ENCODE measurements at places on chromosomes 5 and 9.

DNA sequence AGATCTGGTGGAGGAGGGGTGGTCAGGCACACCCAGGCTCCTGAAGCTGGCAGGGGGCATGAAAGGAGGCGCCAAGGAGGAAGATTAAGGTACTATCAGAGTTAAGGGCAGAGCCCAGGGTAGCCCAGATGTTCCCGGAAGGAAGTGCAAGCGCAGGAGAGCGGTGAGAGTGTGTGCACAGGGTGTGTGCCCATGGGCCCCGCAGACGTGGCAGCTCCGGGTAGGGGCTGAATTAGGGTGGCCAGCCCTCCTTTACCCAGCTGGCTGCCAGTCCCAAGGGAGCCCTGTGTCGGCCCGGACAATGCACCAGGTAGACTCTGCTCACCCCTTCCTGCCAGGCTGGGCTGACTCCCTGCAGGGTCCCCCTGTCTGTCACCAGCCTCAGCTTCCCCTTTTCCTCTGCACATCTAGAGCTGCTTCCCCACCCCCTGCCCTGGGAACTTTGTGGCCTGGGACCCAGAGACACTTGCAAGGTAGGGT, at the start of gene SMIM33:
Gene SMIM33 (plus strand): TSS at position 184 of the 480 bp plus-strand sequence. CDS start 118 bp downstream, at position 302.
- no peak for DNase-seq

GRCh38 chr5:56273376-56273955, 40.3 kb upstream of the ANKRD55 start:
- DNase-seq, result no peak

- DNase-seq, result no peak
These were observed 1632.8 kb downstream of the MAT2B start for GRCh38 chr5:165138236-165138635.

DNA sequence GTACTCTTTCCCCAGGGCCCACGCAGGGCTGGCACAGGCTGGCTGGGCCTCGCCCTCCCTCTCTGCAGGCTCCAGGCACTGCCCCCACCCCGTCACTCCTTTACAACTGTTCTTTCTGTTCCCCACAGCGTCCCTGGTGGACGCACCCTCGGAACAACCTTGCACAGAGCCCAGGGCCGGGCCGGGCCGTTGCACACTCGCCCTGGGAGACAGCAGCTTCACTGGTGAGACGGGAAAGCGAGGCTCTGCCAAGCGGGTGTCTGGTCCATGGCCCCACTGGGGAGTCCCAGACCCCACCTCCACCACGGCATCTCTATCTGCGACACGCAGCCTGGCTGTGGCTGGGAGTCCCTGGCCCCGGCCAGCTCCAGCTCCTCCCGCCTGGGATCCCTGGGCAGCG, 18.4 kb upstream of the QSOX2 start:
- DNase-seq, result no peak

- no peak for DNase-seq
These were observed 46.3 kb downstream of the UBE2QL1 start for GRCh38 chr5:6494939-6495338.

GRCh38 chr5:108481355-108481931, 99.5 kb upstream of the FBXL17 start:
- peak; percentile 39 for DNase-seq

DNA sequence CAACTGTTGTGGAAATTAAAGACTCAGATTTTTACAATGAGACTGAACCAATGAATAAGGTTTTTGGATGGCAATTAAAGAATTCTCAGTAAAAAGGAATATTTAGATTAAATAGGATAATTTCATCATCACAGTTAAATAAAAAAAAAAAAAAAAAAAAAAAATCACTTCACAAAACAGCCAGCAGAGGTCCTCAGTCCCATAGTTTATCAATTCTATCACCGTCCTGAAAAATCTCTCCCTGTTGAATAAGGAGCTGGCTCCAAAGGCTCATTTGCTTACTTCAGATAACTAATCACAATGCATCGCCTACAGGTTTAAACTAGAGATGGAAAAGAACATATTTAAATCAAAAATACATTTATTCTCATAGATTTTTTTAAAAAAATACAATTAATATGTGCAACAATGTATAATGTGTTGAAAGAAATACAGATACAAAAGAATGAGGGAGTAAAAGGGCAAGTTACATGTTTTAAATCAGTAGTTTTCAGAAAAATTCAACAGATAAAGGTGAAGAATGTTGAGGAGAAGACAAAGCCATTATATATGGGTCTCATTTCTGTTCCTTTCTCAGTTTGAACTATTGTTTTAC, 175.8 kb upstream of the CHD1 start:
- DNase-seq, result peak; percentile 40

DNA sequence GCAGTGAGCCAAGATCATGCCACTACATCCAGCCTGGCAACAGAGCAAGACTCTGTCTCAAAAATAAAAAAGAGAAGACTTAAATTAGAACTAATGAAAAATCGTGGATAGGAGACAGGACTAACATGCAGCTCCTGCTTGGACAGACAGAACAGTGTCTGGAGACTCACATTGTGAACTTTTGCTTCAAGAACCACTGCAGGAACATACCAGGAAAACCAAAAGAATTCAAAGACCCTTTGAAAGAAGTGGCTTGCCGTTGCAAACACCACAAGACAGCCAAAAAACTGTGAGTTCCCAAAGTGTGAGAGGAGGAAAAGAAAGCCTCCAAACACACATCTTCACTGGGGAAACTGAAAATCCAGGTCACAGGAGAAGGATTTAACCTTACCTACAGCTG, 48.8 kb upstream of the SNAPC3 start:
- no peak for DNase-seq

GRCh38 chr9:131346559-131346958, 47.3 kb upstream of the PRRC2B start:
- no peak for DNase-seq

GRCh38 chr5:128681096-128681495, 143.1 kb upstream of the FBN2 start:
- no peak for DNase-seq

DNA sequence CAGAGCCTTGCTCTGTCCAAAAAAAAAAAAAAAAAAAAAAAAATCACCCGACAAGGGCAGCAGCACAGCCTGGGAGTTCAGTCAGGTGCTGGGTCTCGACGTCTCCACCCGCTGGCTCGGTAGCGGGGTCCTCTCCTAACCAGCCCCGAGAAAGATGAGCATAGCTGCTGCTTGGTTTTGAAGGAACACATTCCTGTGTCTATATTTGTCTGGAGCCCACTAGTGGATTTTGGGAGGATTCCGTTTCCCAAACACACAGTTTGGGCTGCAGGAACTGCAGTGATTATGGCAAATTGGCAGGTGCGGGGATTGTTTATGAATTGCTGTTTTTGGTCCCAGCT, 1.2 kb downstream of the OTULINL start:
- no peak for DNase-seq

- no peak for DNase-seq
These were observed 482.9 kb downstream of the IRX1 start for GRCh38 chr5:4078544-4078943.

DNA sequence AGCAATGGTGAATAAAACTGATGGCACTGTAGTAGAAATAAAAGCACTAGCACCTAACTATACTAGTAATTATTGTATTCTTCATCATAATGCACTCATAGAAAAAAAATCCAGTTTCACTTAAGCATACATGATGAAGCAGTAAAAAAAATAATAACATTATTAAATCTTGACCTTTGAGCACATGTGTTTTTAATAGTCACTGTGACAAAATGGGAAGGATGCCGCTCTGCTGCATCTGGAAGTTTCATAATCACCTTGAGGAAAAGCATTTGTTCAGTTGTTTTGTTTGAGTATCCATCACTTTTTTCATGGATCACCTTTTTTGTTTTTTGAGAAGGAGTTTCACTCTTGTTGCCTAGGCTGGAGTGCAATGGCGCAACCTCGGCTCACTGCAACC, 13.2 kb downstream of the OR2K2 start:
- DNase-seq, result no peak

DNA sequence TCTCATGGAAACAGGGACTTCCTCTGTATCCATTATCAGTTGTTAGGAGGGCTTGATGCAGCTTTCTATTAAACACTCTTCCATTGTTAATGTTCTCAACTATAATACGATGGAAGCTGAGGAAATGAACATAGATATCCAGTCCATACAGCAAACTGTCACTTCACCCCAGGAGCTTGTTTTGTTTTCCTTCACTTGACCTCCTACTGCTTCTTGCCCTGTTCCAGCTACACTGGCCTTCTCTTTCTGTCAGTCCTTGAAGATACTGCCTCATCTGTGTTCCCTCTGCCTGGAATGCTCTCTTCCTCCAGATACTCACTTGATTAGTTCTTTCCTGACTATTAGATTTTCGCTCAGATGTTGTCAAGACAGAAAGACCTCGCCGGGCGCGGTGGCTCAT, 17.1 kb downstream of the CTNNA1 start:
- no peak for DNase-seq

DNA sequence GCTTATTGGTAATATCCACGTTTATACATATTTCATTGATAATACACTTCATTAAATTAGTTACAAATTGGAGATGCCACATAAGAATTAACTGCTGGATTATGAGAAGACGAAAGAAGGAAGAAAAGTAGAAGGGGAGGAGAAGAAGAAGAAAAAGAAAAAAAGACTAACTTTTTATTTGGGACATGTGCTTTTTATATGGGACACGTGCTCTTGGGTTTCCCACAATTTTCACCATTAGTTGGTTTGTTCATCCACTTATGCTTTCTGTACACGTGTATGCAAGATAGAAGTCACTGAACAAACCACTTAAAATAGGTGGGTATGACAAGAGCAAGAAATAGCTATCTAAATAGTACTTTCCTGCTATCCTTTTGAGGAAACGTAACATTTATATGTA, 98.6 kb downstream of the MRPS30 start:
- no peak for DNase-seq

DNA sequence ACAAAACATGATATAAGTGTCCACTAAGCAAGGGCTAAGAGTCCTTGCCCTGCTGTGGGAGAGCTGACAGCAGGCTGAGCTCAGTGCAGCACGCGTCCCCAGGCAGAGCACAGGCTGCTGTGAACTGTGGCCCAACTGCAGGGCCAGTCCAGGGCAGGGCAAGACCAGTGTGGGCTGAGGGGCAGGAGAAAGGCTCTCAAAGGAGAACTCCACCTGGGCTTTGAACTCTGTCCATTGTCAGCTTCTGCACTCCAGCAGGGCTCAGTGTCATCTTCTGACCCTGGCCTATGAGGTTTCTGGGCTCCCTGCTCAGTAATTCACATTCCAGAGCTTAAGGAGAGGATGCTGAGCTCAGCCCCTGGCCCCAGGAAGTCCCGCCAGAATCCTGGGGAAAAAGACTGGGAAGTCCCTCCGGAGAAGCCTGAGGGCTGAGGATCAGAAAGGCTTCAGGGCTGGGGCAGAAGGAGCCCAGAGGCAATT, 37.4 kb downstream of the LHFPL2 start:
- DNase-seq, result no peak

GRCh38 chr5:37867654-37868053, 27.8 kb upstream of the GDNF start:
- no peak for DNase-seq

- no peak for DNase-seq
These were observed 45.5 kb downstream of the TENT4A start for GRCh38 chr5:6758706-6759105.

DNA sequence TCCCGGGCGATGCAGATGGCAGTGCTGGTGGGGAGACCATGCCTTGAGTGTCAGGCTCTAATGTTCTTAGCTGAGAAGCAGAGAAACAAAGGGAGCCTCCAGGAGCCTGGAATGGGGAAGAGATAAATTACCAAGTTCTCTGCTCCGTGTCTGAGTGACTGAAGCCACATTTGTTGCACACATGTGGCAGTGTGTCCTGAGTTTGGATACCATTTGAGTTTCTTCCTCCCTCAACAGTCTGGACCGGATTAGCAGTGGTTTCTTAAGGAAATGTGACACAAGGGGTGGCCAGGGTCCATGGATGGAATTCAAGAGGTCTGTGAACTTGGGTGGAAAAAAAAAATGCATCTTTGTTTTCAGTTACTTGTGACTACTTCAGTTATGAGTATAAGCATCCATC, 50.7 kb upstream of the GARNL3 start:
- DNase-seq, result no peak

- no peak for DNase-seq
These were observed 3.6 kb downstream of the RNF130 start for GRCh38 chr5:180067986-180068385.

- DNase-seq, result no peak
These were observed 38.6 kb downstream of the BOD1 start for GRCh38 chr5:173577817-173578216.

GRCh38 chr9:134546246-134546731, 95.3 kb upstream of the COL5A1 start:
- DNase-seq, result no peak

DNA sequence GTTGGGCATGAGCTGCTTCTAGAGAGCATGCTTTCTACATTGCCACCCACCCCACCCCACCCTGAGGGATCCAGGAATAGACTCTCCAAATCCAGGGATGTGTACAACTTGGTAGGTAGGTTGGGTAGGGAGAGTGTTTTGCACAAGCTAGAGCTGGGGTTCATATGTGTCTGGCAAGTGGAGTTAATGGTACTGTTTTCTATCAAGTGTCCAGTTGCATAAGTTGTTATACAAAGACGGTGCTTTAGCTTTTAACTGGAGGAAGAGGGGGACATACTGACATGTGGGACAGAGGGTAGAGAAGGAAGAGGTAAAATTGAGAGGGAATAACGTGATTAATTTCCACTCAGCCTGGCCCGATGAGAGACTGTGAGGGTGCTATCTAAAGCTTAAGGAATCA, 51.0 kb upstream of the TNC start:
- DNase-seq, result no peak

GRCh38 chr5:174532455-174533453, 191.6 kb upstream of the MSX2 start:
- peak; percentile 93 for DNase-seq

DNA sequence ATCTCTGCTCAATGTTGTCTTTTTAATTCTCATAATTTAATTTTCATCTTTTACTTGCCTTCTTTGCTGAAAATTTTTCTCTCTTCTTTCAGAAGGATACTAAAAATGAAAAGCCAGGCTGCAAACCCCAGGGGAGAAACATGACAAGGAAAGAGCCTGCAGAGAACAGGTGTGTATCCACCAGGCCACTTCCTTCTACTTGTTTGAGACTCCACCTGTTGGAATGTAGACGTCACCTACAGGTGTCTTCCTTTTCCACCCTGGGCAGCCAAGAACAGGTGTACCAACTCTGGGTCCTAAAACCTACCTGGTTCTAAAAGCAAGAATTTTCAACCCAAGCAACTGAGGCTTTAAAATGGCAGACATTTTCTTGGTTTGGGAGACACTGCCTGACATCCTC, 166.8 kb downstream of the ATP10B start:
- DNase-seq, result no peak

- DNase-seq, result no peak
These were observed 214.9 kb upstream of the TBCA start for GRCh38 chr5:77991084-77991483.

GRCh38 chr5:60404171-60404570, 295.8 kb downstream of the DEPDC1B start:
- DNase-seq, result no peak

GRCh38 chr9:71509054-71509453, 259.3 kb downstream of the CEMIP2 start:
- no peak for DNase-seq

- DNase-seq, result peak; percentile 67
These were observed 34.3 kb upstream of the RPS23 start for GRCh38 chr5:82312373-82312856.

- DNase-seq, result no peak
These were observed 91.8 kb upstream of the DAPK1 start for GRCh38 chr9:87405677-87406542.

Data from HEK293T (cell line).